Common myeloid progenitor, CD34-positive (primary cell): ENCODE measurements at places on chromosomes 1 and 21.

DNA sequence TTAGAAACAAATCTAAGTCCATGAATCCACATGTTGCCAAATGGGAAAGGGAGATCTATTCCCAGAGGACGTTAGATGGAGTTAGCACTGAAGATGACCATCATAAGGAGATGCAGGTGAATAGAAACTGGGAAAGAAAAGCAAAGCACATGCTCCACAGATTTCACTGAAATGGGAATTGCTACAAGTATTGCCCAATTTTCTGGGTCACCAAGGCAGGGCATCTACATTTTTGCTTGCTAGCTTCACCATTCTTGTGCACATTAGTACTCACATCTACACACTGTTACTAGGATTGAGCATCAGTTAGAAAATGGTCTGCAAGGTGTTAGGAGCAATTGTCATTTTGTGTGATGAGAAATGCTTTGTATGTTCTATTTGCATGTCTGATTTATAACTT, 99.1 kb downstream of the JAK1 start:
- H3K27me3 ChIP-seq: no peaks in the 10 kb centered on the region
- no peak for DNase-seq
- peaks cover 36% of the 10 kb centered on the region for H3K36me3 ChIP-seq

DNA sequence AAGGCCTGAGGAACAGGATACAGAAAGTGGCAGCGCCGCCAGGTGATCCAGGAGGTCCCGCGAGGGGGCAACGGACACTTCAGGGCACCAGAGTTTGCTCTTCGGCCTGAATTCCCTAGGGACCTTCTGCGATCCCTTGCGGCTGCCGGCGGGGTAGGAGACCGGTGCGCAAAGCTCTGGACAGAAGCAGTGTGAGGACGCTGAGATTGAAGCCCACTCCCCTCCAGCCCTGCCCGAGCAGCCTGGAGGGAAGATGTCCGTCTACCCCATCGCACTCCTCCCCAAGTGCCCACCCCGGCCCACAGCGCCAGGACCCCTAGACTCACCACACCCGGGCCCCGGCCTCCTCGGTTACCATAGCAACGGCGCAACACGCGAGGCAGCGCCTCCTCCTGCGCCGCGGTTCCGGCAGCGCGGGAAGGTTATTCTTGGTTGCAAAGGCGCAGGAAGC, at the start of gene ANKRD45:
Gene ANKRD45, minus strand, starts transcription at position 361 of the 451 bp plus-strand sequence. CDS start 10,433 bp downstream, outside the sequence.
- H3K36me3 ChIP-seq: no peaks in the 10 kb centered on the region
- peaks cover 2% of the 10 kb centered on the region for H3K27me3 ChIP-seq
- no peaks in the 10 kb centered on the region for H3K4me1 ChIP-seq
- H3K4me3 ChIP-seq: peak within 1 kb of the TSS; percentile 39
- peak; percentile 66 for DNase-seq

DNA sequence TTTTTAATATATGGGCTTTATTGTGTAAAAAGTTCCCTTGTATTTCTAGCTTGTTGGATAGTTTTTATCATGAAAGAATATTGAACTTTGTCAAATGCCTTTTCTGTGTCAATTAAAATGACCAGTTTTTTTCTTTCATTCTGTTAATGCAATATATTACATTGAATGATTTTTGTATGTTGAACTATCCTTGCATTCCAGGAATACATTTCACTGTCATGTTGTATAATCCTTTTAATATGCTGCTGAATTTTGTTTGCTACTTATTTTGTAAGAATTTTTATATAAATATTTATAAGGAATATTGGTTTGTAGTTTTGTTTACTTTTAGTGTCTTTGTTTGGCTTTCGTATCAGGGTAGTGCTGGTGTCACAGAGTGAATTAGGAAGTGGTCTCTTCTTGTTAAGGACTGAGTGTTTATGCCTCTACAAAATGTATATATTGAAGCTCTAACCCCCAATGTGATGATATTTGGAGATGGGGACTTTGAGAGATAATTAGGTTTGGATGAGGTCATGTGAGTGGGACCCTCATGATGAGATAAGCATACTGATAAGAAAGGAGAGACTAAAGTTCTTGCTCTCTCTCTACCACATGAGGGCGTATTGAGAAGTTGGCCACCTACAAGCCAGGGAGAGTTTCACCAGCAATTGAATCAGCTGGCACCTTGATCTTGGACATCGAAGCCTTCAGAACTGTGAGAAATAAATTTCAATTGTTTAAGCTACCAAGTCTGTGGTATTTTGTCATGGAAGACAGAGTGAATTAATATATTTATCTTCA, 12.0 kb upstream of the SLAMF6 start:
- no peak overlapping the region for H3K4me3 ChIP-seq
- H3K27me3 ChIP-seq: no peaks in the 10 kb centered on the region
- DNase-seq: no peak
- H3K36me3 ChIP-seq: no peaks in the 10 kb centered on the region

GRCh38 chr1:210696709-210697108, 368.0 kb downstream of the HHAT start:
- no peaks in the 10 kb centered on the region for H3K36me3 ChIP-seq
- peak; percentile 11 for DNase-seq
- H3K4me3 ChIP-seq: no peak overlapping the region

GRCh38 chr21:45535341-45536081, 6.7 kb downstream of the SLC19A1 start:
- peak; percentile 33 for DNase-seq
- peak overlapping the region; percentile 49 for H3K4me3 ChIP-seq
- H3K27ac ChIP-seq: no peak overlapping the region
- H3K36me3 ChIP-seq: no peaks in the 10 kb centered on the region
- H3K27me3 ChIP-seq: no peaks in the 10 kb centered on the region

DNA sequence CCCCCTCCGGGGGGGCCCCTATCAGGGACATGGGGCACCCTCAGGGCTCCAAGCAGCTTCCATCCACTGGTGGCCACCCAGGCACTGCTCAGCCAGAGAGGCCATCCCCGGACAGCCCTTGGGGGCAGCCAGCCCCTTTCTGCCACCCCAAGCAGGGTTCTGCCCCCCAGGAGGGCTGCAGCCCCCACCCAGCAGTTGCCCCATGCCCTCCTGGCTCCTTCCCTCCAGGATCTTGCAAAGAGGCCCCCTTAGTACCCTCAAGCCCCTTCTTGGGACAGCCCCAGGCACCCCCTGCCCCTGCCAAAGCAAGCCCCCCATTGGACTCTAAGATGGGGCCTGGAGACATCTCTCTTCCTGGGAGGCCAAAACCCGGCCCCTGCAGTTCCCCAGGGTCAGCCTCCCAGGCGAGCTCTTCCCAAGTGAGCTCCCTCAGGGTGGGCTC, 34.9 kb downstream of the TRIM11 start:
- DNase-seq: no peak
- H3K27me3 ChIP-seq: no peaks in the 10 kb centered on the region
- H3K4me1 ChIP-seq: no peaks in the 10 kb centered on the region

- H3K27me3 ChIP-seq: no peaks in the 10 kb centered on the region
- no peak overlapping the region for H3K27ac ChIP-seq
- no peaks in the 10 kb centered on the region for H3K36me3 ChIP-seq
- no peaks in the 10 kb centered on the region for H3K4me1 ChIP-seq
- DNase-seq: no peak
- H3K4me3 ChIP-seq: no peak overlapping the region
Measured at GRCh38 chr21:28066596-28067387, 925.9 kb downstream of the LTN1 start.

DNA sequence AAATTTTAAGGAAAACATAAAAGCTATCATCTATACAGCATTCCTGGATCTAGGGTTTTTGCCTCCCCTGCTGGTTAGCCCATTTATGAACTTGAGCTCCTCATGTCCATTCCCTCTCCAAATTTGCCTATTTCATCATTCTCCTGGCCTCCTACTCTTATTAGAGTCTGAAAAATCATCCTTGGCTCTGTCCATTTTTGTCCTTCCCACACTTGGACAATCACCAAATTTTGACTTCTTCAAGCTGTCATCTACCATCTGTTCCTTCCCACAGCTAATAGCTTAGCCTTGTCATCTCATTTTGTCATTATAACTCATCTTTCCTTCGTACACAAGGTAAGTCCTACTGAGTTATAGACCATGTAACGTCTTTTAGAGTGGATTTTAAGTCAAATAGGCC, 2.2 kb upstream of the HENMT1 start:
- no peaks in the 10 kb centered on the region for H3K36me3 ChIP-seq
- H3K4me3 ChIP-seq: no peak overlapping the region
- DNase-seq: no peak
- no peak overlapping the region for H3K27ac ChIP-seq
- peaks cover 17% of the 10 kb centered on the region for H3K4me1 ChIP-seq

GRCh38 chr1:19625291-19625937, 18.7 kb upstream of the NBL1 start:
- H3K27me3 ChIP-seq: no peaks in the 10 kb centered on the region
- no peak overlapping the region for H3K4me3 ChIP-seq
- DNase-seq: no peak

- no peak overlapping the region for H3K27ac ChIP-seq
- peaks cover 30% of the 10 kb centered on the region for H3K4me1 ChIP-seq
- no peaks in the 10 kb centered on the region for H3K36me3 ChIP-seq
- DNase-seq: peak; percentile 88
- no peak overlapping the region for H3K4me3 ChIP-seq
Measured at GRCh38 chr1:232726048-232726779, 79.0 kb upstream of the MAP10 start.

DNA sequence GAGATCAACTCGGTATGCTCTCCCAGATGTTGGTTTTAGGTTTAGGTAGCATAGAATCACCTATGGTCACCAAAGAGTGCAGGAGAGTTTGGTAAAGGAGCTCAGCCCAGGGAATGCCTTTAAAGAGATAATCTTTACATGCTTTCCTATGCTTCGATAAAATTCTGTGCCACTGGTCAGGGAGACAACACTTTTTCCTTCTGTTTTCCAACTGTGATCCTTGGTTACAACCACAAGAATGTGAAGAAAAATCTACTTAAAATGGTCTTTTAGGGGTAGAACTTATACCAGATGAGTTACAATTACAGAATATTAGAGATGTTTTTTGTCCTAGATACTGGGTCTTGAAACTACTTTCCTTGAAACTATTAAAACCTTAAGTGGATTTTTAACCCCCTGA, 895.6 kb downstream of the TTLL7 start:
- no peaks in the 10 kb centered on the region for H3K36me3 ChIP-seq
- no peak overlapping the region for H3K4me3 ChIP-seq
- H3K27me3 ChIP-seq: no peaks in the 10 kb centered on the region
- H3K4me1 ChIP-seq: no peaks in the 10 kb centered on the region
- DNase-seq: no peak
- H3K27ac ChIP-seq: no peak overlapping the region

GRCh38 chr1:226737819-226738420, 1.2 kb downstream of the ITPKB start:
- H3K4me1 ChIP-seq: peaks cover 17% of the 10 kb centered on the region
- H3K27ac ChIP-seq: peak overlapping the region; percentile 25
- H3K36me3 ChIP-seq: peaks cover 8% of the 10 kb centered on the region
- peak; percentile 27 for DNase-seq
- H3K4me3 ChIP-seq: peak overlapping the region; percentile 88

GRCh38 chr1:9826616-9827015, 2.9 kb upstream of the CLSTN1 start:
- H3K36me3 ChIP-seq: no peaks in the 10 kb centered on the region
- no peaks in the 10 kb centered on the region for H3K27me3 ChIP-seq
- DNase-seq: no peak
- H3K4me3 ChIP-seq: no peak overlapping the region

DNA sequence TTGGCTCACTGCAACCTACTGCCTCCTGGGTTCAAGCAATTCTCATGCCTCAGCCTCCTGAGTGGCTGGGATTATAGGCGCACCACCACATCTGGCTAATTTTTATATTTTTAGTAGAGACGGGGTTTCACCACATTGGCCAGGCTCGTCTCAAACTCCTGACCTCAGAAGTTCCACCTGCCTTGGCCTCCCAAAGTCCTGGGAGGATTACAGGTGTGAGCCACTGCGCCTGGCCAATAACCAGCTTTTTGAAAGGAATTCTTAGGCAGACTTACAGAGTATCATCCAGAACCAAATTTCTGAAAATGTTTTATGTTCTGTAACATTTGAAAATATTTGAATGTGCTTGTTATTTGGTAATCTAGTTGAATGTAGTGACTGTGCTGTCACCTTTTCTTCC, 14.6 kb downstream of the BTF3L4 start:
- no peak overlapping the region for H3K27ac ChIP-seq
- no peak for DNase-seq
- H3K4me3 ChIP-seq: no peak overlapping the region
- H3K36me3 ChIP-seq: peaks cover 11% of the 10 kb centered on the region
